ENCODE measurements at places on chromosomes 5 and 9.

DNA sequence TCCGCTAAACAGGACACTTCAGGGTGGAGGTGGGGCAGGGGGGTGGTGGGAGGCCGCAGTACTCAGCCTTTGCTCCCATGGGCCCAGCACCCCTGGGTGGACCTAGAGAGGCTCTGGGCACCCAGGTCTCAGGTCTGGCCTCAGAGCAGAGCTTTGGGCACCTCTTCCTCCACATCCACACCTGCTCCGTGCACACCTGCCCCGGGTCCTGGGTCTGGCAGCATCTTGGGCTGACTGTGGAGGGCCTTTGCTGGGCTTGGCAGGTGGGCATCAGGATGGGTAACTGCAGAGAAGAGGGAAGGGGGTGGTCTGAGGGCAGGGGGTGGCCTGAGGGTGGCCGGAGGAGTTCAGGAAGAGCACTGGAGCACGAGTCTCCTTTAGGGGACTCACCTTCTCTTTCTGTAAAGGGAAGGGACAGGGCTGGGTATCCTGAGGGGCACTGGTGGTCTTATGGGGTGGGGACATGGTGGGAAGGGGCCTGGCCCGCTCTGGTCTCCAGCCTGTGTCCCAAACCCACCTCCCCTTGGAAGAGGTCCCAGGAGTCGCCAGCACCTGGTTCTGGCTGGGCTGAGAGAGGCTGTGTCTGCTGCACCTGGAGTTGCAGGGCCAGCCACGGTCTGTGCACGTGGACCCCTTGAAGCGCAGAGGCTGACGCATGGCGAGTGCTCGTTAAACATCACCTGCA is 106.7 kb upstream of the IER5L start:
- no peak for DNase-seq

DNA sequence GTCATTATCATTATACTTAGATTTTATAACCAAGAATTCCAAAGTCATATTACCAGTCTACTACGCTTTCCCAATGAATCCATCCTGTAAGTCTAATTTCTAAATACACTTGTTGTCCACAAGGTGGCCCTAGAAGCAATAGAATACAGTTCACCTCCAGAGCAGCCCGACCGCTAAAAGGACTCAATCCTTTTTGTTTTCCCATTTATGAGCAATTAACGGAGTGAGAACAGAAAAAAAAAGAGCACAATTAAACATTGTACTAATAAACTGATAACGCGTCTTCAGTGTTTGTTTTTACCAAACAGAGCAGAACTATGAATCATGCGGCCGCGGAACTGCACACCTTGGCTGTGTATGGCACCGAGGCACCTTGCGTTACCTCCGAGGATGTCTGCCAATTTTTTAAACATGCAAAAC is 160.7 kb upstream of the DAPK1 start:
- DNase-seq, result peak; percentile 68

DNA sequence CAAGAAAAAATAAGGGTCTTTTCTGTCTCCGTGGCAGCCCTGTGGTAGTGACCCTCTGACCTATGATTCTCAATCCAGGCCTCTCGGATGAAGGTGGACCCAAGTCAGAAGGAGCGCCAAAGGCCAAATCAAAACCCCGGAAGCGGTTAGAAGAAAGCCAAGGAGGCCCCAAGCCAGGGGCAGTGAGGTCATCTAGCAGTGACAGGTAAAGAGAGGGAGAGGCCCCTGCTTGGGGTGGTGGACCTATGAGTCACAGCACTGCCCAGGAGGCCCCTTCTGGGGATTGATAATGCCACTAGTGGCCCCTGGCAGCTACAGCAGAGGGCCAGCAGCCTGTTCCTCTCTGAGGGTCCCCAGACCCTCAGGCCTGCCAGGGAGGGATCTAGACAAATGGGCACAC is 6.4 kb upstream of the SLC2A8 start:
- DNase-seq, result no peak

GRCh38 chr5:34005211-34005610 is 2.6 kb downstream of the AMACR start:
- no peak for DNase-seq

- no peak for DNase-seq
These were observed 63.6 kb downstream of the EGFLAM start for GRCh38 chr5:38321978-38322377.

DNA sequence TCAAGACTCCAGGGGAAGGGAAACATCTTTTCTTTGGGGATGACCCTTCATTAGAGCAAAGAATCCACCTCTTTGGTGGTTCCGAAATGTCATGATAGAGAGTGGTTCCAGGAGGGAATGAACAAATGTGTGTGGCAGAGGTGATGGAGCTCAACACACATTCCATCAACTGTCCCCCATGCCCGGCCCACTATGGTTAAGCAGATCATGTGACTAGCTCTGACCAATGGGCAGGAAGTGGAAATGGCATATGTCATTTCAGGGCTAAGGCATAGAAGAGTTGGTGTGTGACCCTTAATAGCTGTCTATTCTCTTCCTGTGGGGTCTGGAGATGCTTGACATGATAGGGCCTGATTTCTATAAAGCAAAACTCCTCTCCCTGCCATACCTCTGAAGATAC is 194.6 kb downstream of the GAS1 start:
- no peak for DNase-seq

GRCh38 chr5:169728-170094 is 21.6 kb upstream of the LRRC14B start:
- no peak for DNase-seq

DNA sequence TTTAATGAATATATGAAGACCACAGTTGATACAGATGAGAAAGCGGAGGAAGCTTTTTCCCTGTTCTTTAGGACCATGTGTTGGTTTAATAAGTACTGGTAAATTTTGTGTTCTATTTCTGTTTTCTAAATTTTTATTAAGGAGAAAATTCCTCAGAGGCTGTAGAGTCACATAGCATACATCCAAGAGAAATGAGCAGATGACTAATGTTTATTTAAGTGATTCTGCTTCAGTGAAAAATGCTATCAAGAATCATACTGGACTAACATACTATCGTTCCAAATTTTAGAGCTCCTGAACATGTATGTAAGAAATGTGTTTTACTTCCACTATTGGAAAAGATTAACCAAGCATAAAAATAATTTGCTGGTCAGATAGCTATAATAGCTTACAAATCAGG is 115.0 kb downstream of the KIAA1958 start:
- peak; percentile 65 for DNase-seq

DNA sequence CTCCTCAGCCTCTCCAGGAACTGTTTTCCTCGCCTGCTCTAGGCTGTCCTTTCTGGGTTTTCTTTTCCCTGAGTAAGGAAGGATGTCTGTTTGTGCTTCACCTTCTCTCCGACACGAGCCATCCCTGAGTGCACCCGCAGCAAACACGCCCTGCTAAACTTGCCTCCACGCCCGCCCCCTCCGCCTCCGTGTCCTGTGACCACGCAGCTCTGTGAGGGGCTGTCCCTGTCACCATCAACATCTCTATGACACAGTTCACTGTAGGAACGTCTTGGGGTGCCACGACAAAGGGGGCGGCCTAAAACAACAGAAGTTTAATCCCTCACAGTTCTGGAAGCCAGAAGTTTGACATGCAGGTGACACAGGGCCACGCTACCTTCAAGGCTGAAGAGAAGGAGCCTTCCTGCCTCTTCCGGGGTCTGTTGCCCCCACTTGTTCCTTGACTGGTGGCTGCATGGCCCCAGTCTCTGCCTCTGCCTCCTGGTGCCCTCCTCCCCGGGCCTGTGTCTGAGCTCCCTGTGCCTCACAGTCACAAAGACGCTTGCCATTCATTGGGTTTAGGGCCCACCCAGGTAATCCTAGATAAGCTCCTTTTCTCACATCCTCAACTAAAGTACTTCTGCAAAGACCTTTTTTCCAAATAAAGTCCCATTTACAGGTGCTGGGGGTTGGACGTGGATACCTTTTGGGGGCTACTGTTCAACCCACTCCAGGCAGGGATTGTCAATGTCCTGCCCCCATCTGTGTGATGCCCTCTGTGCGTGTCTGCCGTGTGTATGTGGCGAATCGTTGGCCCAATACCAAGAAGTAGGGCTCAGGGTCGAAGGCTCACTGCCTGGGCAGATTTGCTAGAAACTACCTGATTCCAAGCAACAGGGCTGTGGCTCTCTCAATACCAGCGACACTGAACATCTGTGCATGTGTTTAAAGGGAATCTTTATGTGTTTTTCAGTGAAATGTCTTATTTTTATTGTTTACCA is 39.7 kb downstream of the IRX2 start:
- DNase-seq, result no peak

GRCh38 chr9:23324511-23324910 is 501.5 kb downstream of the ELAVL2 start:
- no peak for DNase-seq

GRCh38 chr9:135588371-135588770 is 26.8 kb downstream of the PAEP start:
- DNase-seq, result no peak

DNA sequence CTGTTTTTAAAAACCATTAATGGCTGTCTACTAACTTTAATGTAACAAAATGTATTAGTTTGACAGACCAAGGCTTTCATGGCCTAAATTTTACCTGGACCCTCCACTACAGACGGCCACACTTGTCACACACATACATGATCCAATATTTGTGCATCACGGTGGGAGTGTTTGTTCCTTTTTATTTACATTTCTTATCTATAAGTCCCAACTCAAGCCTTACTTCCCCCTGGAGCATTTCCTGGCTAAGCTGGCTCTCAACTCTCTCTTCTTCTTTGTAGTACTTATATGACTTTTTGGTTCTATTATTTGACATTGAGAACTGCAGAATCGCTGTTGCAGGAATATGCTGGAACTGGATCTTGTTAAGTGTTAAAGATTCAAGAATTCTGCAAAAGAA is 534.4 kb downstream of the RAB3C start:
- no peak for DNase-seq

- DNase-seq, result no peak
These were observed 1.3 kb downstream of the NAA35 start for GRCh38 chr9:85941966-85942912.

- DNase-seq, result peak; percentile 21
These were observed 247.9 kb downstream of the LURAP1L start for GRCh38 chr9:13022756-13023155.

- no peak for DNase-seq
These were observed 19.0 kb downstream of the PTCH1 start for GRCh38 chr9:95497772-95498171.

DNA sequence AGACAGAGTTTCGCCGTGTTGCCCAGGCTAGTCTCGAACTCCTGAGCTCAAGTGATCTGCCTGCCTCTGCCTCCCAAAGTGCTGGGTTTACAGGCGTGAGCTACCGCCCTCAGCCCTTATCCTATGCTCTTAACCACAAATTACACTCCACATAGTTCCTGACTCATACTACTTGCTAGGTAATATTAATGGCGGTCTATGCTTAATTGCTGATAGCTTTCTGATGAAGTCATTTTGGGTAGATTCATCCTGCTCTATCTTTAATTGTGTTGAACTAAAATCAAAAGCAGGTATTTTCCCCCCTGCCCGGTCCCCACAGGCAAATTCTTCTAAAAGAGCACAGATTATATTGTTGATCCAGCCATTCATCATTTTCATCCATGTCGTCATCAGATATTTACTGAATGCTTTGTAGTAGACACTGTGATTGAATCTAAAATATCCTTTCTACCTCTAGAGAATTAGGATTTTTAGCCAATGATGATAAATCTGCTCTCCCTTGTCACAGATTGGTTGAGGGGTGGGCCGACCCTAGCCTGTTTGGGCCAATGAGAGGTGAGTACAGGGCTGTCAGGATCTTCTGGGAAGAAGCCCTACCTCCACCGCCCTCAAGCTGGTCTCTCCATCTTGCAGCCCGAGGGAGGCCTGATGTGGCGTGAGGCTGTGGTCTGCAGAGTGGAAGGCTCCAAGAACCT is 144.8 kb downstream of the NR3C1 start:
- DNase-seq, result peak; percentile 71

GRCh38 chr9:94101162-94101853 is 17.0 kb downstream of the PTPDC1 start:
- DNase-seq, result no peak

- peak; percentile 89 for DNase-seq
These were observed 117.7 kb downstream of the STARD4 start for GRCh38 chr5:111394586-111394985.

DNA sequence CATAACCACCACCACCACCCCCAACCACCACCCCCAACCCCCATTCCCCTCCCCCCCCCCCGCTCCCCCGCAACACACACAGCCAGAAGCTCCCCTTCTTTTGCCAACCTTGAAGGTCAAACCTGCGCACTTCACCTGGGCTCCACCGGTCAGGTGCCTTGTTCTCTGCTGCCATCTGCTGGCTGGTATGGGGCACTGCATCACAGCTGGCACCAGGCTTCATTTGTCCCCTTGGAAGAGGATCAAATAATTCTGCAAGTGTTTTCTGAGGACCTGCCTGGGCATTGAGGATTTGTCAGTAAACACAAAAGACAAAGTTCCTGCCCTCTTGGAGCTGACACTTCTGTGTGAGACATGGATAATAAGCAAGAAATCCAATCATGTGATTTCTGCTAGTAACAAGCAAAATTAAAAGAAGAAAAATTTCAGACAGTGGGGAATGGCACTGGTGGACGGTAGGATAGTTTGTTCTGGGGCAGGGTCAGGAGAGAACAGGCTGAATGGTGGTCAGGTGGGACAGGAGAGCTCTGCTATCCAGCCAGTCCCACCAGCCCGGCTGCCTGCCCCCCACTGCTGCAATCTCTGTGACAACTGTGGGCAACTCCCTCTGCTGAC is 55.6 kb upstream of the LMX1B start:
- peak; percentile 49 for DNase-seq

DNA sequence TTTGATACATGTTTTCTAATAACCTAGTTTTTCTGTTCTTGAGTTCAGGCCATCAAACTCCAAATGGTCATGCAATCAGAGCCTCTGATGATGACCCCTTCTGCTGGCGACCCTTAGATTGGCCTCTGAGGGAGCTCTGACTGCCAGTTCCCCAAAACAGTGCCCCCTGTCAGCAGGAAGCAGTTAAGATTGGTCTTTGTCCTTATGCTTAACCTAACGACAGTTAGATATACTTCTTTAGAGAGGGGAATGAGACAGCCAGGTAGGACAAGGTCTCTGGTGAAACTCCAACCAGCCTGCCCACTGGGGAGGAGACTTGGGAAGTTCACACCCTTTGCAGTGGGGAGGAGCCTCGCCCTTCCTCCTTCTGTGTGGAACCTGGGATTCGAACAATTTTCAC is 390.4 kb upstream of the KIF2A start:
- no peak for DNase-seq
